Thoracic aorta (tissue), 2 donors: ENCODE measurements at places on chromosomes 1 and 21. TPM values are rescaled to one million over a fixed set of nuclear protein-coding genes. Genes with fewer than 3 reads are reported as not detected.

DNA sequence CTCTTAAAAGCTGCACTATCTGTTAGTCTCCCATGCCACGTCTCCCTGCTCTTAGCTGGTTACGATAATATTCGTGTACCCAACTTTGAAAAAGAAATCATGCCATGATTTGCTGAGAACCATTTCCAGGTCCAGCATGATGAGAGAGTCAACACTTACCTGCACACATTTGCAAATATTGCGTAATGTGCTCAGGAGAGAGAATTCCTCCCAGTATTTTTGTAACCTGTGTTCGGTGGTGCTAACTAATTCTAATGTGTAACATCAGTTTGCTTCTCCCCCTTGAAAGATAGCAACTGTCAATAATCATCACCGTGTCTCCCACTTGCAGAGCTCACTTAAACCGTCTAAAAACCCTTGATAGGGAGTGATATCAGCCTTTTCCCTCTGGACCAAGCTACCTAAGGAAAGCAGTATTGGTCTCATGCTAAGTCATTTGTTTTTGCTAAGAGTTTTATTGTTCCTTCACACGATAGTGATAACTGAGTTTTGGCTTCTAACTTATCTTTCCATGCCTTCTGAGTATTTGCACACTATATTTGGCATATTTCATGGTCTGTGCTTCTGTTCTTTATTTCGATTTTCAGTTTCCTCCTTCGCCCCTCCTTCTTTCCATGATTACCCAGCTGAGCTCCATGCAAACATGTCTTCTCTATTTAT is 61.1 kb upstream of the IRF2BP2 start:
- no peak for DNase-seq
- no peak overlapping the region for H3K27ac ChIP-seq
- no peaks in the 10 kb centered on the region for H3K4me1 ChIP-seq
- H3K36me3 ChIP-seq, result no peaks in the 10 kb centered on the region
- no peak overlapping the region for H3K4me3 ChIP-seq

The DONSON gene
- 12.1 TPM for total RNA-seq

GRCh38 chr1:206435445-206435844 is 34.8 kb upstream of the IKBKE start:
- peaks cover 18% of the 10 kb centered on the region for H3K36me3 ChIP-seq
- no peak overlapping the region for H3K27ac ChIP-seq
- DNase-seq, result no peak
- no peaks in the 10 kb centered on the region for H3K27me3 ChIP-seq
- peaks cover 16% of the 10 kb centered on the region for H3K4me1 ChIP-seq

- no peaks in the 10 kb centered on the region for H3K4me1 ChIP-seq
- H3K36me3 ChIP-seq, result no peaks in the 10 kb centered on the region
- H3K27me3 ChIP-seq, result no peaks in the 10 kb centered on the region
- no peak overlapping the region for H3K4me3 ChIP-seq
- H3K27ac ChIP-seq, result no peak overlapping the region
Measured at GRCh38 chr1:117036018-117036461, 24.1 kb upstream of the TTF2 start.

The DMRTA2 gene
- total RNA-seq, result 0.28 TPM

- peaks cover 24% of the 10 kb centered on the region for H3K36me3 ChIP-seq
- no peak overlapping the region for H3K4me3 ChIP-seq
- no peaks in the 10 kb centered on the region for H3K27me3 ChIP-seq
Measured at GRCh38 chr1:36139521-36139920, 9.8 kb downstream of the TRAPPC3 start.

- H3K4me3 ChIP-seq, result no peak overlapping the region
- DNase-seq, result no peak
- H3K36me3 ChIP-seq, result no peaks in the 10 kb centered on the region
- no peaks in the 10 kb centered on the region for H3K27me3 ChIP-seq
- H3K27ac ChIP-seq, result no peak overlapping the region
Measured at GRCh38 chr1:99676876-99677275, 31.0 kb downstream of the PALMD start.

DNA sequence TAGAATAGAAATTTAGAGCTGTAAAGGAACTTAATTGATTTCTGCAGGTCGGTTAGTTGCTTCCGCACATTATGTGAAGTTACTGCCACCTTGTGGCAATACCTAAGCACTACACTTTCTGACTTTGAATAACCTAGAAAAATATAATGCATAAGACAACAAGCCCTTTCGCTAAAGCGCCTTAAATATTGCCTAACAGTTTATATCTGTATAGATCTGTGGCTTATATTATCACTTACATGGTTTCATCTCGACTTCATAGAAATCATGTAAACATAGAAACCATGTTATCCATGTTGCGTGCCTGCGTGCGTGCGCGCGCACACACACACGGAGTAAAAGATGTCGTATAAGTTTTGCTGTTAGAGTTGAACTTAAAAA is 10.9 kb upstream of the IFI16 start:
- no peaks in the 10 kb centered on the region for H3K27me3 ChIP-seq
- peaks cover 19% of the 10 kb centered on the region for H3K4me1 ChIP-seq
- DNase-seq, result no peak
- no peaks in the 10 kb centered on the region for H3K36me3 ChIP-seq
- H3K4me3 ChIP-seq, result peak overlapping the region; percentile 72

DNA sequence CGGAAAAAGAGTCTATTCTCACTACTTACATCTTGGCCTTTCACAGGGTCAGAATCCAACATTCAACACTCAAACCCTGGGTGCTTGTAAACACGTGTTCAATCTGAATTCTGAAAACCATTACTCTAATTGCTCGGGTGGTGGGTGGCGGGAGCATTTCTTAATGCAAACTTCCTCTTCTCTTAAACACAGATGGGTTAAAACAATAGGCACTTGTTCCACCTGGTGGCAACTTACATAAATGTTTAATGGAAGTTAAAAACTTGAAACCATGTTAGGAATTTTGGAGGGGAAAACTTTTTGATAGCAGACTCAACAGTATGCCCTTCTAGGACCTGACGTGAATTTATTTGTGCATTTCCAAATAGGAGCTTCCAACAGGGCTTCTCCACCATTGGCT is 23.4 kb upstream of the TDRD10 start:
- H3K36me3 ChIP-seq, result no peaks in the 10 kb centered on the region
- DNase-seq, result no peak
- H3K4me1 ChIP-seq, result no peaks in the 10 kb centered on the region
- no peak overlapping the region for H3K4me3 ChIP-seq
- H3K27me3 ChIP-seq, result no peaks in the 10 kb centered on the region
- H3K27ac ChIP-seq, result no peak overlapping the region

- peaks cover 13% of the 10 kb centered on the region for H3K36me3 ChIP-seq
- H3K4me1 ChIP-seq, result no peaks in the 10 kb centered on the region
- no peak overlapping the region for H3K4me3 ChIP-seq
- no peaks in the 10 kb centered on the region for H3K27me3 ChIP-seq
- no peak for DNase-seq
Measured at GRCh38 chr1:176098560-176098959, 108.5 kb downstream of the COP1 start.

GRCh38 chr1:181798191-181798926 is 263.2 kb downstream of the ZNF648 start:
- no peaks in the 10 kb centered on the region for H3K27me3 ChIP-seq
- no peak overlapping the region for H3K4me3 ChIP-seq
- no peak for DNase-seq

DNA sequence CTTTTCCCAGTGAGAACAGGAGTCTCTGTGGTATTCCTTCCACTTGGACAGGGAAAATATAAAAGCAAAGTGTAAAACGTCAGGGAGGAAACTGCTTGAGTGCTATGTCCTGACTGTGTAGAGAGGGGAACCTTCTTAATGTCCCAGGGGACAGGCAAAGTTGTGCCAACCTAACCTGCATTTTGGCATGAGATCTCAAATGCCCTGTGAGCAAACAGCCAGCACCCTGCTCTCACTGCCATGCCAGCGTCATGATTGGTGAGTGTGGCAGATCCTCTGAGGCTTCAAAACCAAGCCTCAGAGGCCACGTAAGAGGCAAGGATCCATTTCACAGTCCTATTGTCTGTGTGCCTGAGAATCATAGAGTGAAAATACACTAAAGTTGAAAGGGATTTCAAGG is 49.7 kb upstream of the RAP1A start:
- no peak overlapping the region for H3K4me3 ChIP-seq
- no peak overlapping the region for H3K27ac ChIP-seq
- H3K36me3 ChIP-seq, result no peaks in the 10 kb centered on the region
- DNase-seq, result no peak

DNA sequence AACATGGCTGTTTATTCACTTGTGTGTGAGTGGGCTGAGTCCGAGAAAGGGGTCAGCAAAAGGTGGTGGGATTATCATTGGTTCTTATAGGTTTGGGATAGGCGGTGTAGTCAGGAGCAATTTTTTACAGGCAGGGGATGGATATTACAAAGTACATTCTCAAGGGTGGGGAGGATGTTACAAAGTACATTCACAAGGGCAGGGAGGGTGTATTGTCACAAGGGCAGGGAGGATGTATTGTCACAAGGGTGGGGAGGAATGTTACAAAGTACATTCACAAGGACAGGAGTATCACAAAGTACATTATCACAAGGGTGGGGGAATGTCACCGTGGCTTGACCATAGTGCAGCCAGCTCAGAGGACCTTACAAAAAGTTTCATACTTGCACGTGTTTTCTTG is 31.1 kb upstream of the ITLN2 start:
- no peak for DNase-seq
- no peaks in the 10 kb centered on the region for H3K4me1 ChIP-seq
- no peak overlapping the region for H3K4me3 ChIP-seq
- H3K36me3 ChIP-seq, result no peaks in the 10 kb centered on the region

- no peaks in the 10 kb centered on the region for H3K4me1 ChIP-seq
- no peak for DNase-seq
- no peak overlapping the region for H3K27ac ChIP-seq
- no peak overlapping the region for H3K4me3 ChIP-seq
- no peaks in the 10 kb centered on the region for H3K27me3 ChIP-seq
Measured at GRCh38 chr1:206955476-206956451, 9.5 kb upstream of the PIGR start.

The KRTAP11-1 gene
- total RNA-seq, result not detected

GRCh38 chr1:74811436-74812179 is 78.7 kb downstream of the TYW3 start:
- no peak overlapping the region for H3K4me3 ChIP-seq
- DNase-seq, result no peak
- no peak overlapping the region for H3K27ac ChIP-seq
- H3K27me3 ChIP-seq, result no peaks in the 10 kb centered on the region

The SLC22A15 gene
- 11.9 TPM for total RNA-seq

- peak overlapping the region; percentile 99 for H3K27ac ChIP-seq
- H3K4me1 ChIP-seq, result peaks cover 33% of the 10 kb centered on the region
- H3K27me3 ChIP-seq, result no peaks in the 10 kb centered on the region
- no peaks in the 10 kb centered on the region for H3K36me3 ChIP-seq
Measured at GRCh38 chr1:159925719-159926078, 392 bp upstream of the TAGLN2 start.
